ENCODE measurements at places on chromosomes 2 and 18. TPM values are rescaled to one million over a fixed set of nuclear protein-coding genes. Genes with fewer than 3 reads are reported as not detected.

SCYGR4 gene
- not detected for total RNA-seq

SPAST gene
- 21.6 TPM for total RNA-seq

CDKL4 gene
- total RNA-seq, result not detected

ANKRD30B gene
- total RNA-seq, result 0.51 TPM

C1GALT1C1L gene
- not detected for total RNA-seq

TMEM178A gene
- not detected for total RNA-seq

CENPA gene
- total RNA-seq, result 42.4 TPM

- H3K27ac ChIP-seq, result no peak overlapping the region
- DNase-seq, result no peak
- H3K4me1 ChIP-seq, result peaks cover 18% of the 10 kb centered on the region
Measured at GRCh38 chr2:65185012-65185411, 42.6 kb upstream of the ACTR2 start.

GRCh38 chr2:10059552-10060335, 16.4 kb downstream of the KLF11 start:
- H3K4me3 ChIP-seq, result no peak overlapping the region
- H3K27me3 ChIP-seq, result no peaks in the 10 kb centered on the region
- DNase-seq, result no peak
- H3K4me1 ChIP-seq, result no peaks in the 10 kb centered on the region
- H3K27ac ChIP-seq, result no peak overlapping the region
- no peaks in the 10 kb centered on the region for H3K36me3 ChIP-seq

DNA sequence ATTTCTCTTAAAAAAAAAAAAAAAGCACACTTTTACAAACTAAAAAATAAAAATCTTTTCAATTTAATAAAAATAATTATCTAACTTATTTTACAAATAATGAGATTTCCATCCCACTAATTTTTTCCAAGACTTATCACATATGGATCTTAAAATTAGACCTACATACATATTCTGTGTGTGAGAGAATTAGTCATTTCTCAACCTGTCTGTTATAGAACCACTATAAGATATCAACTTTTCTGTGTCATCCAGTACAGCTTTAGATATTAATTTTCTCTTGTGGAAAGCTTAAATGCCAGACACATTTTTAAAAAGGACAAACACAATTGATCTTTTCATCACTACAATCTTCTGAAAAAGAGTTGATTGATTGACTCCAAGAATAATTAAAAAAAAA, 38.1 kb downstream of the FANCL start:
- no peaks in the 10 kb centered on the region for H3K36me3 ChIP-seq
- no peak for DNase-seq
- peaks cover 28% of the 10 kb centered on the region for H3K4me1 ChIP-seq

GRCh38 chr2:120859128-120859527, 123.5 kb downstream of the GLI2 start:
- no peaks in the 10 kb centered on the region for H3K27me3 ChIP-seq
- no peak overlapping the region for H3K27ac ChIP-seq
- no peak overlapping the region for H3K4me3 ChIP-seq
- no peaks in the 10 kb centered on the region for H3K36me3 ChIP-seq

GRCh38 chr2:85988175-85988913, 99.6 kb upstream of the ST3GAL5 start:
- H3K27ac ChIP-seq, result no peak overlapping the region
- no peaks in the 10 kb centered on the region for H3K36me3 ChIP-seq
- no peak overlapping the region for H3K4me3 ChIP-seq
- no peak for DNase-seq

DNA sequence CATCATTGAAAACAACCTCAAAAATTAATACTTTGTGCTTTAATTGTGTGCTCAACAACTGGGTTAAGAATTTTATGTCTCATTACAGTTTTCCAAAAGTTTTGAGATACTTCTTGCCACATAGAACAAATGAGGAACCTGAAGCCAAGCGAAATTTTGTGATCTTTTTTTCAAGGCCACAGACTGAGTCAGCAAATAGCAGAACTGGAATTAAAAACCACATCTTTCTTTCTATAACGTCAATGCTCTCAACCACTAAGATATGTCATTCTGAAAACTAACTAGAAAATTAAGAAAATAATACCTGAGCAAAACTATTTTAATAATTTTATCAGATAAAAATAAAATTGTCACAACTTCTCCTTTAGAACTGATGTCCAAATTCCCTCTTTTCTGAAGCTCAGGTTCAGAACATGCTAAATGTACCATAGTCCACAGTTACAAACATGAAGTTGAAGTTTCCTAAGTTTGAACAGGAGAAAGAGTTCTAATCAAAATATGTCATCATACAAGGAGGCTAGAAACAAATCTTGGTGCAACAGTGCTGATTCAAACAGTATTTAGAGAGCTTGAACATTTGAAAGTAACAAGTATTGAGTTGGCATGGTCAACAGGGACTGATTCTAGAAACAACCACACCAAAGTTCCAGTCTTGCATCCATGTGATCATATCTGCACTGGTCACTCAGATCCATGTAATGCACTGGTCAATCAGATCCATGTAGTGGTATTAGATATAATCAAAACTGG, 27.6 kb upstream of the CALCRL start:
- DNase-seq, result no peak
- H3K27ac ChIP-seq, result no peak overlapping the region
- H3K36me3 ChIP-seq, result no peaks in the 10 kb centered on the region

- H3K27ac ChIP-seq, result peak overlapping the region; percentile 10
- no peaks in the 10 kb centered on the region for H3K36me3 ChIP-seq
- peaks cover 34% of the 10 kb centered on the region for H3K4me1 ChIP-seq
- H3K4me3 ChIP-seq, result peak overlapping the region; percentile 95
Measured at GRCh38 chr18:7567474-7568425, 634 bp downstream of the PTPRM start.

- no peak overlapping the region for H3K4me3 ChIP-seq
- H3K27ac ChIP-seq, result peak overlapping the region; percentile 19
- peaks cover 34% of the 10 kb centered on the region for H3K4me1 ChIP-seq
- no peaks in the 10 kb centered on the region for H3K27me3 ChIP-seq
- DNase-seq, result peak; percentile 59
- H3K36me3 ChIP-seq, result no peaks in the 10 kb centered on the region
Measured at GRCh38 chr2:182068811-182069210, 83.2 kb downstream of the PPP1R1C start.

DNA sequence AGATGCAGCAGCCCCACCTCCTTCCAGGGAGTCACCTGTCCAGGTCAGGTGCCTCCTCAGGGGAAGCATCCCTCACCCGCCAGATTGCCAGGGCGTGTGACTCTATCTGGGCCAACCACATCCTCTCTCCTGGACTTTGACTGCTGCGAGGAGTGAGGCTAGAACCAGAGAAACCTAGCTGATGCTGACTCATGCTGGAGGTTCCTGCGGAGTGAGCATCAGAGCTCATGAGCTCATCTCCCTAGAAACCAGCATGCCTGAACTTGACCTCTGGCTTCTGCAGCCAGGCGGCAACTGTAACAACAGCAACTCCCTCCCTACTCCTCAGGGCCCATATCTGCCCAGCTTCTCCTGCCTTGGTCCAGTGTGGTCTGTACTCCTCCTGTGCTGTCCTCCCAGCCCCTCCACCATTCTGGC, 28.3 kb upstream of the NT5DC4 start:
- no peaks in the 10 kb centered on the region for H3K36me3 ChIP-seq
- H3K4me1 ChIP-seq, result peaks cover 49% of the 10 kb centered on the region
- DNase-seq, result peak; percentile 96
- no peak overlapping the region for H3K4me3 ChIP-seq

DNA sequence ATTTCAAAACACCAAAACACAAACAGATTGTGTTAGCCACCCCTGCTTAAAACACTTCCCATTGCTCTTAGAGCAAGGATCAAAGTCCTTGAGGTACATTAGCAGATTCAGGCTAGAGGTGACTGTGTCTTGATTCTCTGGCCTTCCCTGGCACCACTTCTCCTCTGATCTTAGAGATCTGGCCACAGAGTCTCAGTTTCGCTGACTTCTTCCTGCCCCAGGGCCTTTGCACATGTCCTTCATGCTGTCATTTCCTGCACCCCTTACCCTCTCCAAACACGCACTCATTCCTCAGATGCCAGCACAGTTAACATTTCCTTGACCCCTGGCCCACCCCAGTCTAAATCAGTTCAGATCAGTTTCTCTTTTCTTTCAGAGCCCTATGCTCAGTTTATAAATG, 16.9 kb downstream of the CXCR4 start:
- no peak for DNase-seq
- no peaks in the 10 kb centered on the region for H3K4me1 ChIP-seq
- H3K36me3 ChIP-seq, result no peaks in the 10 kb centered on the region
- no peak overlapping the region for H3K4me3 ChIP-seq

DNA sequence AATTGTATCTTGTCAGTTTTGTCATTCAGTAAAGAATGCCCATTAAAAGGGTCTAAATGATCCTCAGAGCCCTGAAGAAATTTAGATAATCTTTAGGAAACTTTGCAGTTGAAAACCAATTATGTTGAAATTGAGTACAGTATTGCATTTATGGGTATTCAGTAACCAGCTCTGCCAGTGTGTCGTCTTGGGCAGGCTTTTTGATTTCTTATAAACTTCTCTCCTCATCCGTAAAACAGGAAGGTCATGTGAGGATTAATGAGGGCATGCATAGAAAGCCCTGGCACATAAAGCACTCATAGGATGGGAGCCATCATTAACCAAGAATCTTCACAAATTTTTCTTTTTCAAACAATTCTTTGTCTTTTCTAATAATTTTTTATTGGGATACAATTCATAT, 14.8 kb downstream of the PNO1 start:
- H3K36me3 ChIP-seq, result peaks cover 52% of the 10 kb centered on the region
- H3K27ac ChIP-seq, result no peak overlapping the region
- no peak overlapping the region for H3K4me3 ChIP-seq

- peaks cover 41% of the 10 kb centered on the region for H3K4me1 ChIP-seq
- H3K27ac ChIP-seq, result peak overlapping the region; percentile 85
- DNase-seq, result peak; percentile 91
- H3K4me3 ChIP-seq, result peak overlapping the region; percentile 38
Measured at GRCh38 chr2:71071681-71072398, 3.4 kb downstream of the NAGK start.

DNA sequence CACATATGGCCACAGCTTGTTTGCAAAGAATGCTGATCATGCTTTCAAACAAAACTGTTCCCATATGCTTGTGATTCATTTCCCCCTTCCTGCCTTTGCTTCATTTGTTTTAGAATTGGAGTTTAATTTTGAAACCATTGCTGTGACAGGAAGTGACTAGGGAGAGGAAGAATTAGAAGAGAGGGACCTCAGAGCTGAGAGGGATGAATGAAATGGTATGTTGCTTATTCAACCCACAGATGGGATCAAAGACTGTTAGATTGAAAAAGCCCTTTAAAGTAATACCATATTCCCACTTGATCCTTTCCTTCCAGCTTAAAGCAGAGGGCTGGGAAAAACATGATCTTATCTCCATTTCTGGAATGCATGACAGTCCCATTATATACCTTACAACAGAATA, 106.2 kb upstream of the RNF152 start:
- no peaks in the 10 kb centered on the region for H3K36me3 ChIP-seq
- no peaks in the 10 kb centered on the region for H3K27me3 ChIP-seq
- H3K4me1 ChIP-seq, result peaks cover 21% of the 10 kb centered on the region
- DNase-seq, result peak; percentile 71

DNA sequence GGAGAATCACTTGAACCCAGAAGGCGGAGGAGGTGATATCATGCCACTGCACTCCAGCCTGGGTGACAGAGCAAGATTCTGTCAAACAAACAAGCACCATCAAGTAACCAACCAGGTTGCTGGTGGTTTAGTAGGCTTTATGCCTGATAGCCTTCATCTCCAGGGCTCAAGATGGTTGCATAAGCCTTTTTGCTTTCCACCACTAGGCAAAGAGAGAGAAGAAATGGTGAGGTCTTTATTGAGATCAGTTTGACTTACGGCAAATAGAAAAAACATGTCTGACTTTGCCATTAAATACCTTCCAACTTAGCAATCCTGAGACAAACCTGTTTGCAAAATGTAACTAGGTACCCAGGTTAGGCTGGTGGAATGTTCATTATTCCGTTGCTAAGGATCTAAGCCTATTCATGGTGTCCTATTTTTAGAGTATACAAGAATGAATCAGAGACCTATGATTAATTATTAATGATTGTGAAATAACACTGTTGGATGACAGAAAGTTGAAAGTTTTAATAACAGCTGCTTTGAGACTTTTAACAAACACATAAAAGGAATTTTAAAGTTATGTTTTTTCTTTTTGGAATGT, 53.5 kb upstream of the SLC38A11 start:
- 0 out of 2 replicates have a peak, but pooled peaks cover 4% of the 10 kb centered on the region for H3K4me1 ChIP-seq
- H3K27ac ChIP-seq, result no peak overlapping the region
- H3K36me3 ChIP-seq, result no peaks in the 10 kb centered on the region
- H3K27me3 ChIP-seq, result no peaks in the 10 kb centered on the region
- H3K4me3 ChIP-seq, result no peak overlapping the region
- DNase-seq, result peak; percentile 49

GRCh38 chr2:25285265-25286024, 56.3 kb downstream of the DNMT3A start:
- H3K27ac ChIP-seq, result no peak overlapping the region
- H3K4me3 ChIP-seq, result no peak overlapping the region
- no peaks in the 10 kb centered on the region for H3K27me3 ChIP-seq
- DNase-seq, result no peak
- H3K4me1 ChIP-seq, result no peaks in the 10 kb centered on the region

DNA sequence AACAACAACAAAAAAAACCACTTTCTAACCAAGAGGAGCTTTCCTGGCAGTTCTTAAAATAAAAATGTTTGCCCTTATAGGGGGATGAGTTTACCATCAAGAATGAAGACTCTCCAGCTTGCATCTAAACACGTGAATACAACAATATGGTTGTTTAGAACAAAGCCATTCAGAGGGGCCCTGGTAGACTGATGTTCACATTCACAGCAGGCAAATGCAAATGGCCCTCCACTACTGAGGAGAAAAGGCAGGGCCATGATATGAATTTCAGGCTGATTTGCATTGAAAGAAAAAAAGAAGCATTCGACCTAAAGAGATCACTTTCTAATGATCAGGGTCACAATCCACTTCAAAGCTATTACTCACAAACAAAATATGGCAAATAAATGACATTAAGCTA, 65.3 kb upstream of the OTOS start:
- H3K27me3 ChIP-seq, result peaks cover 14% of the 10 kb centered on the region
- no peak for DNase-seq
- H3K27ac ChIP-seq, result no peak overlapping the region
- peaks cover 16% of the 10 kb centered on the region for H3K4me1 ChIP-seq

GRCh38 chr2:239938651-239939486, 86.3 kb downstream of the NDUFA10 start:
- H3K36me3 ChIP-seq, result no peaks in the 10 kb centered on the region
- no peak overlapping the region for H3K27ac ChIP-seq
- no peak overlapping the region for H3K4me3 ChIP-seq
- no peak for DNase-seq

GRCh38 chr2:142980246-142981068, 103.0 kb downstream of the KYNU start:
- no peak overlapping the region for H3K4me3 ChIP-seq
- peaks cover 14% of the 10 kb centered on the region for H3K4me1 ChIP-seq
- H3K27ac ChIP-seq, result peak overlapping the region; percentile 59
- H3K36me3 ChIP-seq, result no peaks in the 10 kb centered on the region
- DNase-seq, result peak; percentile 77

- H3K4me3 ChIP-seq, result no peak overlapping the region
- DNase-seq, result no peak
- H3K4me1 ChIP-seq, result peaks cover 13% of the 10 kb centered on the region
- H3K36me3 ChIP-seq, result no peaks in the 10 kb centered on the region
- H3K27me3 ChIP-seq, result no peaks in the 10 kb centered on the region
Measured at GRCh38 chr2:85788603-85789002, 34.8 kb downstream of the ATOH8 start.
